ENCODE measurements at places on chromosomes 4 and X.

GRCh38 chr4:15690020-15690809 lies 8.6 kb downstream of the FAM200B start:
- peak; percentile 63 for DNase-seq

DNA sequence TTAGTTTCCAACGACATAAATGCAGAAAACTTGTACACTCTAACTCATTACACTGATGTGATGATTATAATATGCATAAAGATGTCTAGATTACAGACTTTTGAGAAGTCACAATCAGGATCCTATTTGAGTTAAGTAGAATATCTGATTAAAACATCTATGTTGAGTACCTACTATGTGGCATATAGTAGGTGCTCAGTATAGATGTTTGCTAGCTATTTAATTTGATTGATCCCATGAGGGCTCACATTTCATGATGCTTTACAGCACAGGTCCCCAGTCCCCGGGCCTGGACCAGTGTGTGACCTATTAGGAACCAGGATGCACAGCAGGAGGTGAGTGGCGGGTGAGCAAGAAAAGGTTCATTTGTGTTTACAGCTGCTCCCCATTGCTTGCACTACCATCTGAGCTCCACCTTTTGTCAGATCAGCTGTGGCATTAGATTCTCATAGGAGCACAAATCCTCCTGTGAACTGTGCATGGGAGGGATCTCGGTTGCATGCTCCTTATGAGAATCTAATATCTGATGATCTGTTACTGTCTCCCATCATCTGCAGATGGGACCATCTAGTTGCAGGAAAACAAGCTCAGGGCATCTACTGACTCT lies 33.0 kb upstream of the CXCL8 start:
- no peak for DNase-seq

DNA sequence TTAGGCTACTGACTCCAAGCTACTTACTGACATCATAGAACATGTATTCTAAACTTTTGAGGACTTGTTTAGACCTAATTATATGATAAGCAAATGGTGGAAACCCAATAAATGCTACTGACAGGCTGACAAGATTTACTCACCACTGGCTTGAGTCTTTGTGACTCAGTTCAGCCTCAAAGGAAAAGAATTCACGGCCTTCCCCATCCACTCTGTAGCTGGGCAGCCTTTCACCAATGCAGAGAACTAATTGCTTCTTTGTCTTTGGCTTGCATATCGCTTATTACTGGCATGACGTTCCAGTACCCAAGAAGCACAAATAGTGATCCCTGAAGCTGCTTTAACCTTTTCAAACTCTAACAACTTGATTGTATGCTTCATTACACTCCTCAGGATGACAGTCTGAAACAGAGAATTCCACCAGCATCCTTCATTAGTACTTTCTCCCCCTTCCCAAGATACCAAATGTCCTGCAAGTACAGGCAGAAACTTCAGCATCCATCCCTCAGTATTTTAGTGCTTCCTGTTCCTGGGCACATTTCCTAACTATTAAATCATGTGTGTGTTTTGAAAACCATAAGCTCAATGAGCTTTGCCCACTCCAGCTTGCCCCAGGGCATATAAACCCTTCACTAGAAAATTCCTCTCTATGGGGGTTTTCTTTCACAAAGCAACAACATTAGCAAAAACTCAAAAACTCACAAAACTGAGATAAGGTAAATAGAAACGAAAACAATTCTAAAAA lies 298.1 kb upstream of the SLC7A11 start:
- DNase-seq, result no peak

DNA sequence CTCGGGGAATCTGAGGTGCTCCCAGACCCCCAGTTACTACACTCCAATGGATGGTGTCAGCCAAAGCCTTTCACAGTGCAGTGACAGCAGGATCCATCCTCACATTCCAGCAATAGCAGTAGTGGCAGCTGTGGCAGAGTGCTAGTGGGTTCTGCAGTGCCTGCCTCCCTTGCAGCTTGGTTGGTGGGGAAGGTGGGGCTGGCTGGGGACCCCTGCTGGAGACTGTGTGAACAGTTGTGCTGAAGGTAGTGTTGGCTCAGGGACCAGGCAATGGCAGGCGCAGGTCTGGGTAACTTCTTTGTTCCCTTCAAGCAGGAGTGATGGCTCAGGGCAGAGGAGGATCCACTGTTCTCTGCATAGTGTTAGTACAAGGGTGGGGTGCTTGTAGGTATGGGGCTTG lies 343.7 kb upstream of the TRAM1L1 start:
- no peak for DNase-seq

DNA sequence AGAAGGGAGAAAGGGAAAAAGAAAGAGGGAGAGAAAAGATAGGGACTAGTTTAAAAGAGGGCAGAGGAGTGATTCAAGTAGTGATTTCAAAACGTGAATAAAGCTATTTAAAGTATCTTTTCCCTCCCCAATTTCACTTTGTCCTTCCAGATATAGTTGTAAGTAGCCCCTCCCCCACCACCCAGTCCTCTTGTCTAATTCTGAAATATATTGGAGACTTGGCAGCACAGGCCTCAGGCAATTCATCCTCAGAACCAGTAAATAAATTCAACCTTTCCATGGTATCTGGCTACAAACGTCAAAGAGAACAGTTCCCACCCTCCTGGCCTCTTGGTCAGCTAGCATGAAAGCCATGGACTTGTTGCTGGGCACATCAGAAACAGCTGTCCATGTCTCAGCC lies 169.5 kb upstream of the SCML1 start:
- no peak for DNase-seq

DNA sequence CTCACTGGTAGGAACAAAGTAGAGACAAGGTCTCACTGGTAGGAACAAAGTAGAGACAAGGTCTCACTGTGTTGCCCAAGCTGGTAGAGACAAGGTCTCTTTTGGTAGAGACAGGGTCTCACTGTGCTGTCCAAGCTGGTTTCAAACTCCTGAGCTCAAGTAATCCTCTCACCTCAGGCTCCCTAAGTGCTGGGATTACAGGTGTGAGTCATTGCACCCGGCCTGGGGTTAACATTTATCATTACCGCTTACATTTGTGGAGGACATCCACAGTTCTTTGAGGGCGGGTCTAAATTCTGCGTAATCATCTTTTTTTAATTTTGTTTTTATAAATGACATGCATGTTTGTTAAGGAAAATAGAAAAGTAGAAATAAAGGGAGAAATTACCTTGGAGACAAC lies 12.0 kb downstream of the RAB33B start:
- DNase-seq, result no peak

GRCh38 chrX:40055495-40055894 lies 42.3 kb downstream of the BCOR start:
- DNase-seq, result no peak

- no peak for DNase-seq
These were observed 63.5 kb upstream of the COL25A1 start for GRCh38 chr4:109365939-109366338.

GRCh38 chrX:63400340-63400739 lies 49.2 kb upstream of the SPIN4 start:
- no peak for DNase-seq

DNA sequence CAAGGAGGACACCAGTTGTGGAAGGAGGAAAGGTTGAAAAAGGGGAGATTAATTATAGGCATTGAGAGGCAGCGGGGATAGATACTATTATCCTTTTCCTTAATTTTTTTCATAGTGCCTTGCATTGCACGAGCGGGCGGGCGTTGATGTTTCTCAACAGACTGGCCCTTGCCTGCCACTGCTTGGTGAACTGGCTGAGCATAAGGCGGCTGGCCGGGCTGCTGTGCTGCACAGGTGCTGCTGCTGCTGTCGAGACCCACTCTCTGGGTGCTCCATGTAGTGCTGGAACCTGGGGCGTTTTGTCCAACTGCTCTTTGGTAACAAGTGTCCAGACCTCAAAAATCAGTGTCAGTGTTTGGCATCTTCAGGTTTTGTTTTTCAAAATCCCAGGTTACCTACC lies 83.3 kb upstream of the PAQR3 start:
- DNase-seq, result no peak

DNA sequence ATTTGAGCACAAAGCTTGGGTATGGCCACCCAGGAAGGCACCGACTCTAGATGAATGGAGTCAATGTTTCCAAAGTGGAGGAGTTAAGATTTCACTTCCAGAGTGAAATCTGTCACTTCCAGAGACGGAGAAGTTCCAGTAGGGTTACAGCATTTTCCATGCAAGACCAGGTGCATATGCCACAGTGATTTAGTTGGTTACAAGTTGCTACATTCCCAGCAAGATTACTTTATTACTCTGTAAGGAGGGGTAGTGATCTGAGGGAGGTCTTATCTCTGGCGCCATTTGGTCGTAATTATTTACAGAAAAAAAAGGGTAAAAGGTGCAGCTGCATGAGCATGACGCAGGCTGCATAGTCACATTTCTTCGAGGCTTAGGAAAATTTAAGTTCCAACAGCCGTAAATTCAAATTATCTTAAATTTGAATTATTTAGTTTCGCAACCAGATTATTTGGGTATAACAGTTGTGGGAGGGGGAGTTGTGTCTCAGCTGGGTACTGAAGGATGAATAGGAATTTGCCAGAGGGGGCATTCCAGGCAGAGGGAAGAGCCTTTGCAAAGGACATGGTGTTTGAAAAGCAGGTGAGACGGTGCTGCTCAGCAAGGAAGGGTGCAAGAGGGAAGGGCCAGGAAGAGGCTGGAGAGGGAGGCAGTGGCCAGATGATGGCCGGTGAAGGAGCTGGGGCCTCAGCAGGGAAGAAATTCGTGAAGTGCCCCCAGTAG lies 17.4 kb upstream of the AFAP1 start:
- no peak for DNase-seq
